Bronchus fibroblast of lung (primary cell): ENCODE measurements at places on chromosomes 5 and 9. TPM values are rescaled to one million over a fixed set of nuclear protein-coding genes. Genes with fewer than 3 reads are reported as not detected.

Gene RUSC2
- total RNA-seq: 14.6 and 16.5 TPM in 2 replicates

Gene SVEP1
- 5.5 and 6.2 TPM in 2 replicates for total RNA-seq

Gene FAM120A
- 62.9 and 64.7 TPM in 2 replicates for total RNA-seq

Gene TAS2R1
- total RNA-seq: not detected in 2 replicates

Gene RFX3
- total RNA-seq: 1.2 and 1.5 TPM in 2 replicates

Gene ANKH
- total RNA-seq: 7.0 and 7.7 TPM in 2 replicates

Gene CCL28
- total RNA-seq: 0.34 and 0.89 TPM in 2 replicates

Gene PCDH1
- total RNA-seq: 0.15 and 0.17 TPM in 2 replicates

Gene TAF11L5
- total RNA-seq: not detected in 2 replicates

Gene PCDHB13
- under 0.01 TPM in 2 replicates for total RNA-seq

Gene WHRN
- 0.15 and 0.34 TPM in 2 replicates for total RNA-seq

Gene IRX1
- not detected in 2 replicates for total RNA-seq

Gene PCDHA9
- not detected in 2 replicates for total RNA-seq

Gene HTR4
- total RNA-seq: not detected in 2 replicates

Gene TTC39B
- 7.0 and 7.9 TPM in 2 replicates for total RNA-seq

Gene PCDHB6
- not detected in 2 replicates for total RNA-seq

Gene FBP1
- total RNA-seq: not detected in 2 replicates

Gene FAM153A
- not detected in 2 replicates for total RNA-seq

Gene F12
- total RNA-seq: 0.74 and 1.0 TPM in 2 replicates
